ENCODE measurements at places on chromosomes 16 and 17.

DNA sequence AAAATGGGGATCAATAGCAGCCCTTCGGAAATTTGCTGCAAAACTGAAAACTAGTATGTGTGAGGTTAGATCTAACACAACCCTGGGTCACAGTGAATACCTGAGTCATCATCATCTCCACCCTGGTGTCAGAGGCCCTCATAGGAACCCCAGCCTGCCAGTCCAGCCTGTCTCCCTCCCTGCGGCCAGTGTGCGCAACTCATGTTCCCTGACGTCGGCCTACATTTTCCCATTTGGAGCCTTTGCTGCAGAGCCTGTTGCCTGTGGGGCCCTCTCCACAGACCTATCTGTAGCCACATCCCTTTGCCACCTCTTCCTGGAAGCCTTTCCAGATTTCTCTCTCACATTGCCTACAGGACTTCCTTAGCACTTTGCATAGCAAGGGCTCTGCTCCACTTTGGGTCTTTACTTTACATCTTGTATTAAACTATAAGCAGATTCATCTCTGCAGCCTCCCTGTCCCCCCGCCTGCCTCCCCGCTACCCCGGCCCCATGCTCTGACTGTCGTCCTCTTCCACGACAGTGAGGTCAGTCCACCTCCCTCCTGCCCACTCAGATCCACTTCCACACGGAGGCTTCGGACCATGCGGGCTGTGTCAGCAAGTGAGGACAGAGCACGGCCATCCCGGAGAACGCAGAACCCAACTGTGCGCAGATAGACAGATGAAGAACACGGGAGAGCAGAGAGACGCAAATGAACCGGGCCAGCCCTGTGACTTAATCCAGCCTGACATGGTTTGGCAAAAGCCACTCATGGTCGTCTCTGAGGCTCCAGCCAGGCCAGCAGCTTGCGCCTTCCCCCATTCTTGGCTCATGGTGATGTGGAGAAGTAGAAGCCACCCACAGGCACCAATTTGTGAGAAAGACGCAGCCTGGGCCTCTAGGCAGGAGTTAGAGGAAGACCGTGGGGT lies 31.0 kb downstream of the NGFR start:
- no peak for DNase-seq

GRCh38 chr16:11183951-11184350 lies 72.1 kb downstream of the SOCS1 start:
- no peak for DNase-seq

- DNase-seq, result no peak
Observed at GRCh38 chr17:27764589-27764988, 35.7 kb downstream of the NOS2 start.

DNA sequence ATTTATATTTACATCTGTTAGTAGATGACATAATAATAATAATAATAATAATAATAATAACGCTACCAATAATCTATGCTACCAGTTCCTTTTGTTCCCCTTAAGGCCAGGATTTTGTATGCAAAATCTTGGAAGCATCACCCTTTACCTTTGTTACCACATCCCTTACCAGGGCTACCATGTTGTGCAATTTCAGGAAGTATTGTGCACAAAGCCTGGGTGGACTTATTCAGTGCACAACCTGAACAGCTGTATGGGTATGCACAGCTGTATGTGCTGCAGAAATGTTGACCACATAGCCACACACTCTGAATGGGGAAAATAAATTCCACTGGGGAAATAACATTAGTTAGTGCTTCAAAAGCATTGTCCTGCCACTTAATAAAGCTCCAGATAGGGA lies 19.9 kb upstream of the CALB2 start:
- DNase-seq, result no peak

- no peak for DNase-seq
Observed at GRCh38 chr17:47697906-47698711, 4.1 kb downstream of the TBKBP1 start.

- DNase-seq, result no peak
Observed at GRCh38 chr17:37828651-37829124, 83.8 kb upstream of the HNF1B start.

DNA sequence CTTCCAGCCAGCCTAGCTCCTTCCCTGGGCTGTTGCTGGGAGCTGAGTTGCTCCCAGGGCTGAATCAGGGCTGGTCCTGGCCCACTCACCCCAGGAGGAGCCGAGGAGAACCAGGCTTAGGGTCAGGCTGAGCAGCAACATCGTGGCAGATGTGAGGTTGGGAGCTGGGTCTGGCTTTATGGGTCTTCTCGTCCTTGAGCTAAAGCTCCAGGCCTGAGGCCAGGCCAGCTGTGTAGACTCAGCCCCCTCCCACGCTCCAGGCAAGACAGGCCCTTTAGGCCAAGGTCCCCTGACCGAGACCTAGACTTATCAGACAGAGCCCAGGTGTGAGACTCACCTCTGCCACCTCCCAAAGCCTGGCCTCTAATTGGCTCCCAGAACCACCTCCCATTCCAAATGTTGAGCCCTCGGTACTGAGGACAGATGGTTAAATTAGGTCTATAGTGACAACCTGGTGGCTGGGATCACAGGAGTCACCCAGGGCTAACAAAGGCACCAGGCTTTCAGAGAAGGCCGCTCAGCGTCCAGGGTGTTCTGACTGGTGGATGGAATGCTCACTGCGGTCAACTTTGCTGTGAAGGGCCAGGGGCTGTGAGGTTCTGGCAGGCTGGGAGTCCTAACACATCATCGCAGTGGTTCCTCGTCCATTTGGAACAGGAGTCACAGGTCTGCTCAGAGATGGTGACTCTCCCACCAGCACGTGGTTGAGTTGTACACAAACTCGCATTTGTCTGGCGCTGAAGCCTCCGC lies at the start of gene CTRL:
TSS of gene CTRL (minus strand) at position 151 of the 750 bp plus-strand sequence. CDS start at position 141, 10 bp downstream.
- no peak for DNase-seq

DNA sequence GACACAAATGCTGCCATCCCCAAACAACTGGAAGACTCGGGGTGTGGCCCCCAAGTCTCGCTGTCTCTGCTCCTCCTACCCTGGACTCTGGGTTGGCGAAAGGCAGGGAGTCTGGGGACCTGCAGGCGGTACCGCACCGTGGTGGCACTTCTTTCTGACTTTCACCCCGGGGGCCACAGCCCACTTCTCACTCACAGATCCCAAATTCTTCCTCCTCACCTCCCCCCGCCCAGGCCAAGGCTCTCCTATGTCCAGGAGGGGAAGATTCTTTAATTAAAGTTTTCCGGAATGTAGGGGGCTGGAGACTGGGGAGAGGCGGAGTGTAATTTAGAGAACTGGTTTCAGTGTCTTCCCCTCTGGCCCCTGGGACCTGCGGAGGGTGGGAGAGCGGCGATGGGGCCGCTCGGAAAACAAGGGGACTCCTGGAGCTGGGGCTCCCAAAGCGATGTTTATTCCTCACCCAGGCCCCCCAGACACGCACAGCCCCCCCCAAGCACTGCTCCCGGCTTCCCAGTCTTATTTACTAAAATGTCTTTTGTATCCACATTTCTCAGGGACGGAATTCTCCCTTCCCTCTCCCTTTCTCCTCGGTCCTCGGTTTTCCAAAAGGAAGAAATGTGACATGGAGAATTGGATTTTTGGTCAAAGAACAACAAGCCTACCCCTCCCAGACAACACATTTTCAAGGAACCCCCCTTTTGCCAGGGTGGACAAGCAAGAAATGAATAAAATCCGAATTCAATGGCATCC lies 1.2 kb downstream of the WNT3 start:
- DNase-seq, result no peak

- DNase-seq, result no peak
Observed at GRCh38 chr16:74321356-74321755, 24.7 kb downstream of the PSMD7 start.

- no peak for DNase-seq
Observed at GRCh38 chr16:3472878-3473595, 22.3 kb downstream of the C16orf90 start.

All from CD4-positive, alpha-beta T cell treated with Interleukin-10 for 1 hour (primary cell).